ENCODE measurements at places on chromosomes 4 and X.
A peak's percentile ranks its signal among the peaks of the same experiment; 100 is the strongest.

GRCh38 chr4:101304916-101305315 is 42.4 kb downstream of the PPP3CA start:
- no peak for DNase-seq

DNA sequence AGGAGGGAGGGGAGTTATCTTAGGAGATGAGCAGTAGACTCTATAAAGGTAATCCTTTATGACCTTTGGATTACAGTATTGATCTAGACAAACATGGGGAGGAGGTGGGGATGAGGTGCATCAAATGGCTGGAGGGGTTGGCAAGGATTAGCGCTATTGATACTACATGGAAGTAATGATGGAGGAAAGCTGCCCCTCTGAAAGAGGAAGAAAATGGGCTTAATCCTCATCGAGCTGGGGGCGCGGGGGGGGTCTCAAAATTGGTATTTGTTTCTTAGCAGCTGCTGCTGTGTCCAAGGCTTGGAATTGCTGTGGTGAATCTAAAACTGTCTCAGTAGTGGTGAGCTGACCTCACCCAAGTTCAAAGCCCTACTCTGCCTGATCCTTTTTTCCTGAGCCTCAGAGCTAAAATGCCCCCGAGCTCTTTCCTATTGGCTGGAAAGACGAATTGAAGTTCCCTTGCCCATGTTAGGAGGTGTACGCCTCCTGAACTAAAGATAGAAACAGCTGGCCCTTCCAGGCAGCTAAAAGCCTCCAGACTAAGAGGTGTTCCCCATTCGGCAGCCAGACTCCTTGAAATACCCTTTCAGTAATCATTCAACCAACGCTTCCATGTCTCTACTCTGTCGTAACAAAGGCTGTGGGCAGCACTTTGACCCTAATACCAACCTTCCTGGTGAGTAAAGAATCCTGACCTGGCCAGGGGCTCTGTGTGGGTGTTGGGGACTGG is at the start of gene ITGB1BP2:
ITGB1BP2 (plus strand) TSS at position 556 of the 730 bp plus-strand sequence; CDS start at position 613, 57 bp downstream.
- no peak for DNase-seq

DNA sequence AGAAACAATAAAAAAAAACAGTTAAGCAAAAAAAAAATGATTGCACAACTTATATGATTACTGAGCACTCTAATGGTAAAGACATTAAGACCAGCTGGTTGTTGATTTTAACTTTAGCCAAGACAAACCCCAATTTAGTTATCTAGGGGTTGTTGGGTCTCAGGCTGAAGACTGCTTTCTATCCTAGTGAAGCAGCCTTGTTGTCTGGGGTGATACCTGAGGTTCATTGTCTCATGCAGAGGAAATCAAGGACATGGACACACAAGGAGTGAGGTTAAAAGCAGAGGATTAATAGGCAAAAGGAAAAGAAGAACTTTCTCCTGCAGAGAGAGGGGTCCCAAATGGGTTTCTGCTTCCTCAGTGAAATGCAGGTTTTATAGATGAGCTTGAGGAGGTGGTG is 40.0 kb upstream of the CYP2U1 start:
- DNase-seq: no peak

DNA sequence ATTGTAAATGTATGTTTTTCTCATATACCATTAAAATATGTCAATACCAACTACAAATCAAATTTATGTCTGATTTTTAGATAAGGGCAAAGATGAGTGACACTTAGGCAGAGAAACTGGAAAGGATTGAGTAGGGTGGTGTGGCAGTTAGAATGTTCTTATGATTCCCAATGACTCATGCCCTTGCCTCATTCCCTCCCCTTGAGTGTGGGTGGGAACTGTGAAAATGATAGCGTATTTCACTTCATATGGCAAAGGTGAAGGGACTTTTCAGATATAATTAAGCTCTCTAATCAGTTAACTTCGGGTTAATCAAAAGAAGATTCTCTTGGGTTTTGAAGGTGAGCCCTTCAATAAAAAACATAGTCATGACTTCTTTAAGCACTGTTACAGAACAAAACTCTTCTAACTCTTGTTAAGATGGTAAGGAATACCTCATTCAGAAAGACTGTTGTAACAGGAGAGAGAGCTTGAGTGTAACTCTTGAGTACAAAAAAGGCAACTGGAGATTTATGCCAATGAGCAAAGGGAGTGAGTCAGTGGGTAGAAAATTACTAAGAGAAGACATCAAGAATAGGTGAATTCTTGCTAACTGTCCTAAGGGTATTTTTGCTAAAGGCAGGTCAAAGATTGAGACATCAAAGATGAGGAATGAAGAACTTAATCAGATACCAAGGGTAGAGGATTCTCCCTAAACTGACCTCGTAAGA is 329.5 kb downstream of the KCTD8 start:
- no peak for DNase-seq

- no peak for DNase-seq
Observed at GRCh38 chr4:43066415-43066814, 173.9 kb downstream of the GRXCR1 start.

DNA sequence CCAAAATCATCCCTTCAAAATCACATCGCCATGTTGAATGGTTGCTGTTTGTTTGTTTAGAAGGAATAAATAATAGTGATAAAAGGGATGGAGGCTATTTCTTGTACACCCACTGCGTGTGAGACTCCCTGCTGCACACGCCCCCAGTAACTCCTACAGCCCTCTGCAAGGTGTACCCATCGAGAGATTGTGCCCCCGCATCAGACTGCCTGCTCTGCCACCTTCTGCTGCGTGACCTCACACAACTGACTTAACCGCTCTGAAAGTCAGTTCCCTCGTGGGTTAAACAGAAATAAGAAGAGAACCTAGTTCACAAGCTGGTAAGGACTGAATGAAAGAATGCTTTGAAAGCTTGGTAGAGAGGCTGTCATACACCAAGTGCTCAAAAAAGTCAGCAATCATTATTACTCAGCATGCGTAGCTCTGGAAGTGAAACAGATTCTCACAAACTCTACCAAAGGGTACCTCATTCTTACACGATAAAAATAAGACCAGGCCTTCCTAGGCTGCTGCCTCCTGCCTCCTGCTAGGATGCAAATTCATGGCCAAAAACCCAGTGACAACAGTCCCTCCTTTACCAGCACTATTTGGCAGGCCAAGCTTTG is 147.1 kb downstream of the CPEB2 start:
- DNase-seq: no peak

- peak; percentile 17 for DNase-seq
Observed at GRCh38 chrX:18677161-18677869, 5.4 kb upstream of the RS1 start.

DNA sequence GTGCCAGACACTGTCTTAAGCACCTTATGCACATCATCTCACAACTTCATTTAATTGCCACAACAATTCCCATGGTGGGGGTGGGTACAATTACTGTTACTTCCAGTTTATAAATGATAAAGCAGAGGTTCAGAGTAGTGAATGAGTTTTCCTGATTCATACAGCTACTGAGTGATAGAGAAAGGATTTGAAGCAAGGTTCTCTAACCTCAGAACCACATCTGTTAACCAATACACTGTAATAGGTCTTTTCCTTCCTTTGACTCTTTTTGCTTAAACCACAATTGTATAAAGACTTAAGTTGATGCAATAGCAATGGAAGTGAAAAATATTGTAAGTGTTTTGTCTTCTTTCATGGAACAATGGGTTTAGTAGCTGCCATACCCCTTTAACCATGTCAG is 43.5 kb upstream of the PAK3 start:
- no peak for DNase-seq

DNA sequence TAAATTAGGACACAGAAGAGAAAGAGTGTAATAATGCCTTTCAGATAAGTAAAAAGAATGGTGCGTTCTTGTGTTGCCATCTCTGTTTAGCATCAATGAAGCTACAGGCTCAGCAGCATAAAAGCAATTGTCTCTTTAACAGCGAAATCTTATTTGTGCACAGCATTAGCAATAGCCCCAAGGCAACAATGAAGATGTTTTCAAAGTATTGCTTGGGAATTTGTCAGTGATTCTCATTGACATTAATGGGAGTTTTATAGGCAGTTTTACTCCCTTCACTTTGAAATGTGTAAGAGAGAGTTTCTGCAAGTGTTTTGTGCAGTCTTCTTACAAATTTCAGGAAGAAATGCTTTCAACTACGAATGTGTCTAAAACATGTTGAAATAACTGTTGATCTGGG is 633.0 kb downstream of the TLL1 start:
- DNase-seq: no peak

DNA sequence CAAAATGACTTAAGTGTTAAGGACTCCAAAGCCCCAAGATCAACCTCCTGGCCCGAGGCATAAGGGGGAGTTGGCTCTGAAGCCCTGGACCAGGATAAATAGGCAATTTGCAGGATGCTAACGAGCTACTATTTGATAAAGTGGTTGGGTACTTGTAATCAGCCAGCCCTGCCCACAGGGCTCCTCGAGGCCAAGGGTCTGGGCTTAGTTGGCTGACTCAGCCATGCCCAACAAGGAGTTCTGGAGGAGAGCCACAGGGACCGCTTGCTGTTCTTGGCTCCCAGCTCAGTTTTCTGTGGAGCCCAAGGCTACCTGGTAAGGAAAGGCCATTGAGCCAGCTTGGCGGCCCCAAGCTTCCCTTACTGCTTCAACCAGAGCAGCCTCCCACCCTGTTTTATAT is 7.8 kb downstream of the HMGB3 start:
- no peak for DNase-seq

DNA sequence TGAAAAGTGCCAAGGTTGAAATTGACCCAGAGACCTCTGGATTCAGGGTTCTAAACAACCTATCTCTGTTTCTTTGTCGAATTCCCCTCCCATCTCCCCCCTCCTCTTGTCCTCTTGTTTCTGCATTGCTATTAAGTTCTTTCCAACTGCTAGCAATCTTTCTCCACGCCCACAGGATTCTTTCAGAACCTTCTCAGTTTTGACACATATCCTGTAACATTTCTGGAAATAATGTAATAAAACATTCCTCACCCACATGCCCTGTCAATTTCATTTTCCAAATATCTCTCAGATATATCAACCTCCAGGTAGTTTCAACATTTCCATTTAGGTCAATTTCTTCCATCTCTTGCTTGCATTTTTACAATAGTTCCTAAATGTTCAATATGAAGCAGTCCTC is 1105.9 kb downstream of the ARAP2 start:
- DNase-seq: no peak

- DNase-seq: no peak
Observed at GRCh38 chr4:138672393-138672976, 343.1 kb upstream of the NOCT start.

DNA sequence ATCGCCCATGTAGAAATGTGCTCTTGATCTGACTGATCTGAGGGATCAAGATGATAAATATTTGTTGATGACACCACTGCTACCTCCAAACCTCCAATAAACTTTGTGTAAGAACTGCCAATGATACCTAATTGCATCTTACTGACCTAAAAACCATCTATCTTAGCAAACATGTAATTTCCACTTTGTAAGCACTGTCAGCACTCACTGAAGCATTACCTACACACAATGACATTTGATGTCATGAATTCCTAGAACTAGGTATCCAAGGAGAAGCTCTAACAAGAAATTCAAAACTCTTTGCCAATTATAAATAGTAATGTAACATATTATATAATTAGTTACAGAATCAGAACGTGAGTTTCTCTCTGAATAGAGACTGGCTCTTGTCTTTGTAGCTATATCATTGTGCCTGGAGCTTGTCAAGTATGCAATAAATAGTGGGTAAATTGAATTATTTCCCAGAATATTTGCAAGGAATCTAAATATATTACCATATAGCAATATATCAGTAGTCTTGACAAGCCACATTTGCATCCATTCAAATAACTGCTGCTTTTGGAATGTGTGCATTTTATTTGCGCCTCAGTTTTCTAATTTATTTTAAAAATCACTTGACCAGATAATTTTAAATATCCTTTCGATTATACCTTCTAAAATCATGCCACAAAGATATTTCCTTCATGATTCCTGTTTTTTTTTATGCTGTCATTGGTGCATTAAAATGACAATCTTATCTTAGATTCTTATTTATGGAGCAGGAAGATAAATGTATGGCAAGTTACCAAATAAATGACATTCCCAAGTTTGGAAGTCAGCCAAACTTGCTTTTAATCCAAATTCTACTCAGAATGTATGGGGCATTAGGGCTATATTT is 232.3 kb upstream of the NEIL3 start:
- no peak for DNase-seq

DNA sequence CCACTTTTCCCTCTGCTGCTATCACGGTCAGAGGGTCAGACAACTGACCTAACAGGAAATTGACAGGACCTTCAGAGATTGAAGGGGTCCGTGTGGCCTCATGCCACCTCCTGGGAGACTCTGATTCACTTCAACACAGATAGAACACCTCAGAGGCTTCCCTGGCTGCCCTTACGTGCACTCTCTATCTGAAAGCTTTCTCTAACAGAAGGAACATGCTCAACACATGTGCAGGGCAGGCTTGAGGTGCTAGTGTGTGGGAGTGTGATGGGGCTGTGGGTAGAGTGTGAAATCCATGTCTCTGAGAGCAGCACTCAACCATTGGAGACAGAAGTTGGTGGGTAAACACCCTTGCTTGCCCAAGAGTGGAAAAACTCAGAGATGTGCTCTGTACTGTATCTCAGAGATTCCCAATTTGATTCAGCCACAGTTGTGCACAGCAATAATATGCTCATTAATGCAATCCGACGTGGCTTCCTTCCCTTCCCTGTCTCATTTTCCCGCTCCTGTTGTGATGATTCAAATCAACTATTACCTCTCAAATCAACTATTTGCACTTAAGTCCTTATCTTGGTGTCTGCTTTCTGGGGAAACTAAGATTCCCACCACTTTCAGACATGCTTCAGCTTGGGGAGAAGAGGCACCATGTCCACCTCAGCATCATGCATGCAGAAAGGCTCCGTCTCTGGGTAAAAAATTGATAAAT is 62.0 kb upstream of the MAGEB2 start:
- DNase-seq: no peak

GRCh38 chr4:17055788-17056187 is 157.3 kb upstream of the LDB2 start:
- no peak for DNase-seq

- DNase-seq: no peak
Observed at GRCh38 chr4:100828986-100829685, 311.3 kb upstream of the EMCN start.

DNA sequence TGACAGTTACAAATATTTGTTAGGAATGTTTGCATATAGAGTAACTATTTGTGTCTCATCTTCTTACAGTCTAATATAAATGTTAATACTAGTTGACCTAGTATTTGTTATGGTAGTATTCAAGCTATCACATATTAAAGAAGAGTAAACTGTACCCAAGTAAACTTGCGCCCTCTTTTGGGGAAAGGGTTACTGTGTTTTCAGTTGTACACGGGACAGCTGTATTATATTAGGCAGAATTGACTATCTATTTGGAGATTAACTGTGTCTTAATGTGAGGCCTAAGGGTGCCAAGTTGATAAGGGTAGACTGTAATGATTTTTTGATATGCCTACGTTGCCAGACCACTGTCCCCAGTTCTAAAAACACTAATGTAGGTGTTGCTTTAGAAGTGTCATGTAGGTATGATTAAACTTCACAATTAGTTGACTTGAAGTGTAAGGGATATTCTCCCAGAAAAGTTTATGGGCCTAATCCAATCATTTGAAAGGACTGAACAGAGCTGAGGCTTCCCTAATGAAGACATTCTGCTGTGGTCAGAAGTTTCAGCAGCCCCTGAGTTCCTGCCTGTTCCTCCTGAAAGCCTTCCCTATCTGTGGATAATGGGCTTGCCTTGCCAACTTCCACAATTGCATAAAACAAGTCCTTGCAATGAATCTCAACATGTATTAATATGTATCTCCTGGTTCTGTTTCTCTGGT is 172.8 kb upstream of the CXCL13 start:
- no peak for DNase-seq

GRCh38 chr4:93732509-93732908 is 96.0 kb upstream of the ATOH1 start:
- no peak for DNase-seq

GRCh38 chrX:10352536-10352935 is 195.8 kb downstream of the CLCN4 start:
- no peak for DNase-seq

All from mucosa of descending colon (tissue), 3 donors.